ENCODE measurements at places on chromosomes 6 and 20.
A peak's percentile ranks its signal among the peaks of the same experiment; 100 is the strongest.

GRCh38 chr20:54928564-54928963, 453.2 kb downstream of the DOK5 start:
- no peak for DNase-seq

GRCh38 chr20:59688999-59689398, 84.7 kb downstream of the PHACTR3 start:
- DNase-seq, result no peak

DNA sequence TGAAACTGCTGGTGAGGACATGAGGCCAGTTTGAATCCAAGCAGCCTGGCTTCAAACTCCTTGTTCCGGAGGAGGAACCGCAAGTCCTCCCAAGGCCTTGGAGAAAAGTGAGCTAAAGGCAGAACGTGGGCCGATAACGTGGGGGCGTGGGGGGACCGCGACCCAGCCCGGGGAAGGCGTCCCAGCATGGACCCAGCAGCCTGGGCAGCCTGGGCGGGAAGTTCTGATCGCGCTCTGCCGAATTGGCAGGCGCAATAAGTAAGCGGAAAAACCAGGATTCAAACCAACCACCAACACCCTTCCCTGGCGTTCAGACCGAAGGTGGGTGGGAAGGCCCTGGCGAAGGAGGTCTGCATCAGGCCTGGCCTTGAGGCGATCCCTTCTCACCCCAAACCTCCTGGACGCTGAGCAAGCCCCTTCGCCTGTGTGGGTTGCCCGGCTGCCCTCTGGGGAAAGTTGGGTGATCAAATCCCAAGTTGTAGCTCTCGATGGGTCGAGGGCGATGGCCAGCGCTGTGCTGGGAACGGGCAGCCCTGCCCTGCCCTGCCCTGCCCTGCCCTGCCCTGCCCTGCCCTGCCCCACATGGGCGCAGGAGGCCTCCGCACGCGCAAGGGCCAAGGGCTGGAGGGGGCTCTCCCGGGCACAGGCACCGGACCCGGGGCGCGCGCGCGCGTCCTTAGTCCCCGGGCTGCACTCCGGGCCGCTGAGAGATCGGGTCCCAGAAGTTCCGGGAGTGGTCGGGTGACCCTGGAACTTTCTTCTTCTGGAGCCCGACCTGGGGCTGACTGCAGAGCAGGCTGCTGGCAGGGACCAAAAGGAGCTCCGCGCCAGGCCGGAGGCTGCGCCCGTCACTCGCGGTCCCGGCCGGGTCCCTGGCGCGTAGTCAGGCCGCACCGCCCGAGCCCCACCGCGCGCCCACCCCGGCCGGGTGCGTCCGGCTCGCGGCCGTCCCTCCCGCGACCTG, 637 bp upstream of the SLC22A3 start:
- DNase-seq, result no peak

GRCh38 chr6:16576451-16577368, 184.6 kb downstream of the ATXN1 start:
- DNase-seq, result peak; percentile 7

- no peak for DNase-seq
These were observed 76.9 kb downstream of the NCOA3 start for GRCh38 chr20:47578543-47578942.

DNA sequence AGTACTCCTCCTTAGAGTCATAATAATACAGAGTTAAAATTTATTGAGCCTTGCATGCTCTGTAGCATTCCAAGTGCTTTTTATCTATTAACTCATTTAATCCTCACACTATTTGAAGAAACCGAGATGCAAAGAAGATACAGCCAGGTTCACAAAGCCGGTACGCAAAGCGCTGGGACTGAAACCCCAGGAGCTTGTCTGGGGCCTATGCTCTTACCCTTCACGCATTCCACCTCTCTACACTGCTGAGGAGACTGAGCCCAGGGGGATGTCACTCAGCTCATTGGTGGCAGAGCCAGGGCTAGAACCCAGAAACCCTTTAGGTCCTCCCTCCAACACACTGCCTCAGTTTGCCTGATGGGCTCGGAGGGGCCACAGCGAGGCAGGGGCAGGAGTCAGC, 19.7 kb upstream of the MRPS18A start:
- DNase-seq, result no peak

- no peak for DNase-seq
These were observed 3.1 kb upstream of the BTN2A1 start for GRCh38 chr6:26454631-26455030.

DNA sequence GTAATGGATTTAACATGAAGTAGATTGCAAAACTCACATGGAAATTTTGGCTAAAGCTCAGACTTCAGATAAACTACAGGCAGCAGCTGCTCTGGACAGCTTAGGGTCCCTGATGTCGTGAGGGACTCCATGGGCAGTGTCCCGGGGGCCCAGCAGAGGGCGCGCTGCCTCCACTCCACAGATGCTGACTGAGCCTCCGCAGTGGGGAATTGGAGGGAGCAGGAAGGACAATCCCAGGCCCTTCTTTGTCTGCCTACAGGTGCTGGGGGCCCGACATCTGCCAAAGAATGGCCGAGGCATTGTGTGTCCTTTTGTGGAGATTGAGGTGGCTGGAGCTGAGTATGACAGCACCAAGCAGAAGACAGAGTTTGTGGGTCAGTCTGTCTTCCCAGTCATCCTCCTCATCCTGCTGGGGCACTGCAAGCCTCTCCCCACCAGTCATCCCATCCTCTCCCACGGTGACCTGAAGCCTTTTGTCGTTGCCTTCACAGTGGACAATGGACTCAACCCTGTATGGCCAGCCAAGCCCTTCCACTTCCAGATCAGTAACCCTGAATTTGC, 35.9 kb downstream of the PLCG1 start:
- peak; percentile 29 for DNase-seq

- DNase-seq, result no peak
These were observed 81.6 kb upstream of the PMEPA1 start for GRCh38 chr20:57791178-57791962.

- no peak for DNase-seq
These were observed 924.1 kb downstream of the EPHA7 start for GRCh38 chr6:92495242-92495641.

DNA sequence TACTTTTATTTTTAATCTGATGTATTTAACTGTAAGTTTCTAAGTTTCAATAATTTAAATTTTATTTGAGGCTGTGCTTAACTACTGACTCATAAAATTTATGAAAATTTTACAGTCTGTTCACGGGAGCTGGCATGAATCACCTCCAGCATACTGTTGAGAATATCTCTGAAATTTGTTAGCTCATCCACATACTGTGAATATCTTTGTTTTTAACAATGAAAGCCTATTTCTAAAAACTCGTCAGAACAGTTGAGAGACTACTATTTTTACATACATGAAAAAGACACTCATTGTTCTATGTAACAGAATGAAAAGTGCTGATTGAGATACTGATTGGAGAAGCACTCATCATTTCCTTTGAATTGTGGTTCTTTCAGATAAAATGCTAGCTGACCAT, 749.3 kb downstream of the TENT5A start:
- no peak for DNase-seq

DNA sequence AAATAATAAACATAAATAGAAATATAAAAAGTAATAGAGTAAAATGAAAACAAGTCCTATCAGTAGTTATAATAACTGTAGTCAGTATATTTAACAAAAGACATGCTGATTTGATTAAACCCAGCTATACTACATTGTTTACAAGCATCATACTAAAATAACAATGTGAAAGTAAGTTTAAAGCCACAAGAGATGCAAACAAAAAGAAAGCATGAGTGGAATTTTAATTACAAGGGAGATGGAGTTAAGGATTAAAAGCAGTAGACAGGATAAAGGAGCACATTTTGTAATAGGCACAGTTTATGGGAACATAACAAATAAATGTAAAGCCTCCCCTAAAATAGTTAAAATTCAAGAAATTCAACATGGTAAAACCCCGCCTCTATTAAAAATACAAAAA, 41.5 kb downstream of the SENP6 start:
- DNase-seq, result no peak

GRCh38 chr6:149545258-149545753, 537 bp downstream of the PPIL4 start:
- DNase-seq, result peak; percentile 57

GRCh38 chr6:81909981-81910900, 157.8 kb upstream of the TENT5A start:
- DNase-seq, result no peak

GRCh38 chr20:6467562-6467961, 299.9 kb upstream of the BMP2 start:
- DNase-seq, result peak; percentile 17

DNA sequence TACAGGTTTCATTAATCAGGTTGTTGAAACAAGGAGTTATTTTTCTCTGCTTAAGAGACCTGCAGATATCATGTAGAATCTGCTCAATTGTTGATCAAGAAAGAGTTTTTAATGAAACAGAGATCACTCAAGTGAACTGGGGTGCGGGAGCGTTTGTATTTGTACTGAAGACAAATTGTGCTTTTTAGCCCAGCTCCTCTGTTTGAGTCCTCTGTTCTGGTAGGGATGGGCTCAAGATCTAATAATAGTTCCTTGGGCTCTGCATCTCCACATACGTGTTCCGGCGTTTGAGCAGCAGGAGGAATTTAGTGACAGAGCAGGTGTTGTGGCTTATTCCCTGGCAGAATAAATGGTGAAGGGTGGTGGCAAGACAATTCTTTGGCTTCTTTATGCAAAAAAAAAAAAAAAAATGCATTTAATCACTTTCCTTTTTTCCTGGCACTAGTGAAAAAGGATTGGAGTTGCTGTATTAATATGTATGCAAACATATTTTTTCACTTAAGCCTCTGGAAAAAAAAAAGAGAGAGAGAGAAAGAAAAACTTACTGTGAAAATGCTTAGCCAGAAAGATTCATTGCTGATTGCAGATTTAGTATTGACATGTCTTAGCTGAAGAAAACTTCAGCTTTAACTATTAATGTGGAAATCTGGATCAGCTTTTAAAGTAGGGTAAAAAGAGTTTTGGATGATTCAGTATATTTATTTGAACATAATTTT, 4.0 kb downstream of the CITED2 start:
- DNase-seq, result peak; percentile 31

- no peak for DNase-seq
These were observed 6.7 kb upstream of the EMILIN3 start for GRCh38 chr20:41373251-41373783.

DNA sequence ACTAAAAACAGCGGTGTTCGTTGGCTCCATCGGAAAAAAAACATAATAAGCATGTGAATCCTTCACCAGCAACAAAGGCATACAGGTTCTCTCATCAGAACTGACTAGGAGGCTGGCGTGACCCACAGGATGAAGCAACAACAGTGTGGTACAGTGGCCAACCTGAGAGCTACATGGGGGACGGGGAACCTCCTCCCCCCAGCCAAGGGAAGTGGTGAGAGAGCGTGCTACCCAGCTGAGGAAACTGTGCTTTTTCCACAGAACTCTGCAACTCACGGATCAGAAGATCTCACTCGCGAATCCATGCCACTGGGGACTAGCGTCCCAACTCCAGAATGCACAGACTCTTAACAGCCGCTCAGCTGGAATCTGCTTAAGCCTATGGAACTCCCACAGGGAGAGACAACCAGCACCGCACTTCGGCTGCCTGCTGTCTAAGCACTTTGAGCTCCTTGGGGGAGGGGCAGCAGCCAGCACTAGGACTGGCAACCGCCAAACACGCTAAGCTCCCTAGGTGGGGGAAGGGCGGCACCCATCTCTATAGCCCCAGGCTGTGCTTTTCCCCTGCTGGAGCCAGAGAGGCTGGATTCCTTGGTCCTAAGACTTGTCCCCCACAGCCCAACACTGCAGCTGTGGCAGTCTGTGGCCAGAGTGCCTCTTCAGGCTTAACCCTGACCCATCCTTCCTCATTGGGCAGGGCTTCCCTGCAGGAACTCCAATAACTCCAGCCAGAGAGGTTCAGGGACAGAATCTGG, 538.3 kb upstream of the BTBD3 start:
- DNase-seq, result peak; percentile 98

- no peak for DNase-seq
These were observed 195.5 kb downstream of the EYA4 start for GRCh38 chr6:133436652-133437051.

DNA sequence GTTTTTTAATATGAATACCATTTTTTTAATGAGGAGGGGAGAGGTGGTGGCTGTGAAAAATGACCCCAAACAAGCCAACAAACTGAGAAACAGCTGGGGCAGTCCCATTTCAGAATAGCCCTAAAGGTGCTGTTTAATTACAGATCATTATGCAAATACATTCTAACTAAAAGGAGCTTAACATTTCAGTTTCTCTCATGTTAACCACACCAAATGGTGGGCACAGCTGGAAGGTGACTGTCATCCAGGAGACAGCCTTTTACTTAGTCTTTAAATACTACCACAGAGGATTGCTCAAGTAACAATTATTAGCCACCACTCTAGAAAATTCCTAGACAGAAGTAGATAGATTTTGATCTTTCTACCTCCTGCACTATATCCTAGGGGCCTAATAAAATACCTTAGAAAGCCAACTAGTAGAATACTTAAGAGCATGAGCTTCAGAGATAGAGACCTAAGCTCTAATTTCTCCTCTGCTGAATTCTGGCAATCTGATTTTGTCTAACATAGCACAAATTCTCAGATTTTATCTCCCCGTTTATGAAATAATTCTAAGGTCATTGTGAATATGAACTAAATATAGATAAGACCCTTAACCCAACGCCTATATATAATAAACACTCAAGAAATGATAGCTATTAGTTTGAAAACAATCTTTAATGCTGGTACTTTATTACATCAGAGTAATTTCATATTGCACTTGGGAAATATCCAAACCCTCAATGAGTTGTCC, 615.1 kb upstream of the NRSN1 start:
- DNase-seq, result peak; percentile 69

DNA sequence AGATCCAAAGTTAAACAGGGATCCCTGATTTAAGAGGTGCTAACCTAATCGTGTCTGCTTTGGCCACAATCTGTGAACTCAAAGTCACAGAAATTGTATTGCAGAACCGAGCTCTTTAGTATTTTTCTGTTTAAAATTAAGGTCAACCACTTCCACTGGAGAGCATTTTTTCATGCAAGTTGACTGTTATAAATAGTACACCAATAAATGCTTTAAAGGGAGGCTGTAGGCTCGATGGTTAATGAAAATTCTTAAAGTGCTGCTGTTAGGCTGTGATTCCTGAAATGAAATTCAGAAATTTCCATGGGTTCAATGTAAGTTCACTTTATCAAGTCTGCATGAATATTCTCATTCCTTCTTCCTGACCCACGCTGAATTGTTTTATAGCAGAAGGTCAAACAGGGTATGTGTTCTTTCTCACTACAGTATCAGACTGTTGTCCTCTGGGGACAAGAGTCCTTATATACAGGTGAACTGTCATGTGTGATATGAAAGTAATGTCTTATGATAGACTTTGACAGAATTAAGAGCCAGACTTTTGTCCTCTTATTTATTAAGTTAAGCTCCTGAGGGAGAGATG, 92.5 kb upstream of the HDGFL1 start:
- no peak for DNase-seq

DNA sequence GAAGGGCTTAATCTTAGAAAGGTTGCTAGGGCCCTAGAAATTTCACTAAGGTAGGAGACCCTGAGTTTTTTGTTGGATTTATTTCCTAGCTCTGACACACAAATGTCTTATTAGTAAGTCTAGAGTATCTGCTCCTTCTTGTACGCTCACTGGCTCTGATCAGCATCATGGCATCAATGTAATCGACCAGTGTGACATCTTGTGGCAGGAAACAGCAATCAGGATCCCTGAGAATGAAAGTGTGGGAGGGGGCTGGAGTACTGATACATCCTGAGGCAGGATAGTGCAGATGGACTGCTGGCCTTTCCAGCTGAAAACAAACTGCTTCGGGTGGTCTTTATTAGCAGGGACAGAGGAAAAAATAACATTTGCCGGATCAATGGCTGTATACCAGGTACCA, 10.0 kb upstream of the CST7 start:
- DNase-seq, result no peak

GRCh38 chr6:38155144-38155543, 335.6 kb downstream of the ZFAND3 start:
- no peak for DNase-seq

GRCh38 chr6:13803581-13803980, 10.8 kb downstream of the MCUR1 start:
- DNase-seq, result no peak

GRCh38 chr20:4091490-4092479, 76.4 kb upstream of the RNF24 start:
- DNase-seq, result peak; percentile 48

All from NCI-H524 (cell line).